Activated CD4-positive, alpha-beta T cell treated with anti-CD3 and anti-CD28 coated beads, Interleukin-2, amount 50 U/mL, for 16 hours (primary cell): ENCODE measurements at places on chromosomes 3 and 15.

- DNase-seq: no peak
These were observed 86.7 kb upstream of the LINGO1 start for GRCh38 chr15:77719450-77719849.

GRCh38 chr3:44365952-44366351, 27.4 kb downstream of the TCAIM start:
- DNase-seq: no peak

DNA sequence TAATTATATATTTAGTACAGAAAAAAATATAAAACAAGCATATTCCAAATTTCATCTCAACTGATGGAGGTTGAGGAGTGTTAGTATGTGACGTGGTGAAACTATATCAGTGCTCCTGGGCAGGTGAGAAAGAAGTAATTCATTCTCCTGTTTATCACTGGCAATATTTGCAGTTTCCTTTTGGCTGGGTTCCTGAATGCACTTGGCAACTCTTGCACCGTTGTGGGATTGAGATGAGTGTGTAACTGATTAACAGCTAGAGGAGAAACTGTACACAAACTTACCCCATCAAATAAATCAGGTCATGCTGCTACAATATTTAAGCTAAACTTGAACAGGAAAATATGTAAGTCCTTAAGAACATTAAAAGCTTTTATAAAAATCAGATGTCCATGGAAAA, 2.1 kb upstream of the ATP13A4 start:
- DNase-seq: no peak

- peak; percentile 60 for DNase-seq
These were observed 42.3 kb downstream of the KLHL6 start for GRCh38 chr3:183513046-183513706.

GRCh38 chr3:57731311-57731710, 24.8 kb upstream of the SLMAP start:
- no peak for DNase-seq

DNA sequence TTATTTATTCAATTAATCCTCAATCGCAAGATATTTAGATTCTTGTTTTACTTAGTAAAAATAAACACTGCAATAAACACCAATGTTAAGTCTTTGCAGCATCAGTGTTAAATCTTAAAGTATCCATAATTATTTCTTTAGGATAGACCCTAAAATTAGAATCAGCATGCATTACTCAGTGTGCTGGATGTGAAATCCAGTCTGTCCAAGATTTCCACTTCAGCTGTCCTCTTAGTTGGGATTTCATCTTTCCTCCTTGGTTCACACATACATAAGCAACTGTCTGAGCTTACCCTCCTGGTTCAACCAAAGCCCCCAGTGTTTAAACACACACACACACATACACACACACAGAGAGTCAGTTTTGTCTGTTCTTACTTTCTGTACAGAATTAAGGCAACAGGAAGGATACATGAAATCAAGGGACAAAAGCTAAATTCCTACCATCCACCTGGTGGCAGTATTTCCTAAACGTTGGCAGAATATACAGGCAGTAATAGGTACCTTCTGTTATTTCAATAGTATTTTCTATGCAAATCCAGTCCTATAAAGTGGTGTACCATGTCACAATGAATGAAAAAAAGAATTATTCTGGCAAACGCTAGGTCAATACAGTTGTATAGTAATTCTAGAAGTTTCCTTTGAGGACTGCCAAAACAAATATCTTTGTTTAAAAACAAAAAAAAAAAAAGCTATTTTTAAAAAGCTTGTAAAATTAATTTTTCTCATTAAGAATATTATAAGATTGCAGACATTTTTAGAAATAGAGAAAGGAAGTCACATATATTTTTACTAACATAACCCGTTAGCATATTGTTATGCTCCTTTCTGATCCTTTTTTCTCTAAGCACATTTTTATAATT, 27.3 kb upstream of the DMXL2 start:
- DNase-seq: peak; percentile 66
